ENCODE measurements at places on chromosomes 13 and 19. TPM values are rescaled to one million over a fixed set of nuclear protein-coding genes. Genes with fewer than 3 reads are reported as not detected.

- DNase-seq = no peak
Measured at GRCh38 chr13:51006067-51006845, 96.7 kb downstream of the RNASEH2B start.

GRCh38 chr13:106479929-106480328 lies 55.5 kb downstream of the EFNB2 start:
- DNase-seq = no peak

GRCh38 chr19:3140667-3141038 lies 4.8 kb downstream of the GNA15 start:
- no peak for DNase-seq

Gene MADCAM1
- 0.66 TPM for total RNA-seq

- DNase-seq = no peak
Measured at GRCh38 chr13:47859165-47859564, 141.9 kb downstream of the SUCLA2 start.

GRCh38 chr13:22118158-22118557 lies 447.3 kb downstream of the FGF9 start:
- DNase-seq = no peak

DNA sequence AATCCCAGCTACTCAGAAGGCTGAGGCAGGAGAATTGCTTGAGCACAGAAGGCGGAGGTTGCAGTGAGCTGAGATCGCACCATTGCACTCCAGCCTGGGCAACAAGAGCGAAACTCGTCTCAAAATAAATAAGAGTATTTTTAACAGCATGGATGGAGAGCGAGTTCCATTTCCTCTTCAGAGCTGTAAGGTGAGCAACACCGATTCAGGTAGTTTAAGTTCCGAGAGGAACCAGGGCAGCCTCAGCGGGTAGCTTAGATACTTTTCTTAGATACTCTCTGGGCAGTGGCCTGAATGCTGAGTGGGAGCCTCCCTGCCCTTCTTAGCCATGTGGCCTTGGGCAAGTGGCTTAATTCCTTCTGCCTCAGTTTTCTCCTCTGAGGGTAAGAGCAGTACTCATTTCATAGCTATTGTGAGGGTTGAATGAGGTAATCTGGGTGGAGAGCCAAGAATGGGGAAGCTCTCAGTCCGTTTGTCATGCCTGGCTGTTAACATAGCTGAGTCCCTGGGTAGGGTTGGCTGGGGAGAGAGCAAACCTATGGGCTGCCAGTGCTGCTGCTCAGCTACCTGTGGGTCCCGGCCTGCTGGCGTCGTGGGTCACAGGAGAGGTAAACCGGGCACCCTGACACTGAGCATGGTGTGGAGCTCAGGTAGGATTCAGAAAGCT lies 4.1 kb downstream of the ATP11A start:
- DNase-seq = no peak

GRCh38 chr13:60268203-60268555 lies 104.5 kb upstream of the DIAPH3 start:
- no peak for DNase-seq

Gene DOCK6
- total RNA-seq = 20.9 TPM

Gene TSHZ3
- 8.3 TPM for total RNA-seq

Gene ZNF540
- 1.8 TPM for total RNA-seq

Gene NLRP11
- not detected for total RNA-seq

- no peak for DNase-seq
Measured at GRCh38 chr13:62838929-62839328, 1423.3 kb upstream of the PCDH20 start.

GRCh38 chr19:46299004-46299509 lies 2.2 kb downstream of the HIF3A start:
- peak; percentile 99 for DNase-seq

DNA sequence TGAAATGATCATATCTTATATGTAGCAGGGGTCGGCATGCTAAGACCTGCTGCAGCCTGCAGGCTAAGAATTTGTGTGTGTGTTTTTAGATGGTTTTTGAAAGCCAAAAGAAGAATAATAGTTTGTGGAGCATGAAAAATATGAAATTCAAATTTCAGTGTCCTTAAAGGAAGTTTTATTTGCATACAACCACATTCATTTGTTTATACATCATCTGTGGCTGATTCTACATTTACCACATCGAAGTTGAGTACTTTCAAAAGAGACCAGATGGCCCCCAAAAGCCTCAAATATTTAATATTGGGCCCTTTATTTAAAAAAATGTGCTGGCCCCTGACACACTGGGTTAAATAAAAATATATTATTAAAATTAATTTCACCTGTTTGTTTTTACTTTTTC lies 1.3 kb downstream of the HAS1 start:
- DNase-seq = no peak

- DNase-seq = no peak
Measured at GRCh38 chr13:44873461-44873860, 115.8 kb downstream of the NUFIP1 start.

DNA sequence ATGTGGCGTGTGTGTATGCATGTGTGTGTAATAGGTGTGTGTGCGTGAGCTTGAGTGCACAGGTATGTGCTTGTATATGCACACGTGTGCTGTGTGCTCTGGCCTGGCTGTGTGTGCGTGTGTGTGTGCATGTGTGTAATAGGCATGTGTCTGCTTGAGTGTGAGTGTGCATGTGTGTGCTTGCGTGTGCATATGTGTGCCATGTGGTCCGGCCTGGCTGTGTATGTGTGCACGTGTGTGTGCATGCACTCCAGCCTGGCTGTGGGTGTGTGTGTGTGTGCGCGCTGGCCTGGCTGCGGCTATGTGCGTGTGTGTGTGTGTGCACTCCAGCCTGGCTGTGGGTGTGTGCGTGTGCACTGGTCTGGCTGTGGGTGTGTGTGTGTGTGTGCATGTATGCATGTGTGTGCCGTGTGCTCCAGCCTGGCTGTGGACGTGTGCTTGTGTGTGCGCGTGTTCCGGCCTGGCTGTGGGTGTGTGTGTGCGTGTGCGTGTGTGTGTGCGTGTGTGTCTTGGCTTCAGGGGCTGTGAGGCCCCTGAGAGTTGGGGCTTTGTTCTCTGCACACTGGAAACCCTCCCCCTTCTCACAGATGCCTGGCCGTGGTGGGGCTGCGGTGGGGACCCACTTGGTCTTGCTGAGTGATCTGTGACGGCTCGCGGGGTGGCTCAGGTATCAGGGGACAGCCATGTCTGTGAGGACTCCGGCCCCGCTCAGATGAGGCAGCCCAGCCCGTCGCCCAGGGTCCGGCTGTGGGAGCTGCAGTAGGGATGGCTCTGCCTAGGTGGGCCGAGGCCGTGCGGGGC lies 8.2 kb downstream of the SPPL2B start:
- DNase-seq = no peak

Gene ZNF418
- total RNA-seq = 3.2 TPM

GRCh38 chr13:100275746-100276145 lies 186.9 kb downstream of the PCCA start:
- DNase-seq = no peak

- DNase-seq = no peak
Measured at GRCh38 chr13:106277484-106278154, 257.8 kb downstream of the EFNB2 start.

DNA sequence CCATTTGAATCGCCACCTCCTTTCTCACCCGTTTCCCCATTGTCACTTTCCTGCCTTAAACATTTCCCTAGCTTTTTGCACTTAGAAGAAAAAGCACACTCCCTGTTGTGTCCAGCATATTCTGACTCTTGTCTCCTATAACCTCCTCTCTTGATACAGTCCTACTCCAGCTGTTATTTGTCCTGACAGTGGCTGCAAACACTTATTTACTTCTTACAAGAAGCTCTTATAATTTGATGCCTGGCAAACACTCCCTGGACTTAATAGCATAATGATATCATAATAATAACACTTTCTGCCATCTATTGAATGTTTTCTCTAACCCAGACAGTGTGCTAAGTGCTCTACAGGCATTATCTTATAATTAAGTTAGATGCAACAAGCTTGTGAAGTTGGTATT lies 76.6 kb downstream of the DGKH start:
- no peak for DNase-seq

- DNase-seq = no peak
Measured at GRCh38 chr13:95246292-95247082, 54.8 kb downstream of the ABCC4 start.

Gene PRR20B
- total RNA-seq = not detected
